ENCODE measurements at places on chromosomes 3 and 15. TPM values are rescaled to one million over a fixed set of nuclear protein-coding genes. Genes with fewer than 3 reads are reported as not detected.

DNA sequence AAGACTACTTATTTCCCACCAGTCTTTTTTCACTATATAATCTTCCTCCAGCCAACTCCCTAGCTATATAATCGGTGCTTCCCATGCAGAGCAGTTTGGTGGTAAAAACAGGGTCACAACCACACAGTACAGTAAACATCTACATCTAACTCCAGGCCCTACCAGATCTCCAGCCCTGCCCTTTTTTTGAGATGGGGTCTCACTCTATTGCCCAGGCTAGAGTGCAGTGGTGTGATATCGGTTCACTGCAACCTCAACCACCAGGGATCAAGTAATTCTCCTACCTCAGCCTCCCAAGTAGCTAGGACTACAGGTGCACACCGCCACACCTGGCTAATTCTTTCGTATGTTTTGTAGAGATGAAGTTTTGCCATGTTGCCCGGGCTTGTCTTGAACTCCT lies 49.1 kb upstream of the TLE3 start:
- DNase-seq: no peak
- no peak overlapping the region for H3K4me3 ChIP-seq
- H3K27me3 ChIP-seq: peaks cover 19% of the 10 kb centered on the region
- peaks cover 3% of the 10 kb centered on the region for H3K4me1 ChIP-seq

- H3K4me1 ChIP-seq: no peaks in the 10 kb centered on the region
- DNase-seq: no peak
- H3K4me3 ChIP-seq: no peak overlapping the region
- H3K27ac ChIP-seq: no peak overlapping the region
These were observed 253.7 kb downstream of the IL5RA start for GRCh38 chr3:2856138-2857133.

DNA sequence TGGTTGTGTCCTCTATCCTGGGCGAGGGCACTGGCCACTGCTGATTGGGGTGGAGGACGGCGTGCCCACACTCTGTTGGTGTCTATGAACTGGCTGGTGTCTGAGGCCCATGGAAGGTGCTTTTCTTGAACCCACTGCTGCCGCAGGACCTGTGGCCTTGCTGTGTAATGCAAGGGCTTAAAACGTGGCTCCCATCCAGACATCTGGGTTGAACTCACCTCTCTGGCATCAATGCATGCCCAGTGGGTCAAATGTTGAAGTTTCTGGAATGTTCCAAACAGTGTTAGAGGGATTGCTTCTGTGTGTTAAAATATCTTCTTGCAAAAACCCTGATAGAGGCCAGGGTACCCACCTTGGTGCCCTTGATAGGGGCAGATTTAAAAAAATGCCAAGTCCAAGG lies 42.6 kb downstream of the FAM3D start:
- no peaks in the 10 kb centered on the region for H3K36me3 ChIP-seq
- peaks cover 25% of the 10 kb centered on the region for H3K27me3 ChIP-seq
- no peaks in the 10 kb centered on the region for H3K4me1 ChIP-seq
- no peak overlapping the region for H3K4me3 ChIP-seq
- H3K27ac ChIP-seq: no peak overlapping the region

- no peak for DNase-seq
- no peak overlapping the region for H3K27ac ChIP-seq
- no peaks in the 10 kb centered on the region for H3K36me3 ChIP-seq
- no peak overlapping the region for H3K4me3 ChIP-seq
- no peaks in the 10 kb centered on the region for H3K27me3 ChIP-seq
These were observed 629.1 kb downstream of the MECOM start for GRCh38 chr3:169034401-169034800.

- H3K27ac ChIP-seq: no peak overlapping the region
- DNase-seq: no peak
These were observed 22.5 kb downstream of the LRRC28 start for GRCh38 chr15:99273801-99274200.

Gene LARP6
- polyA plus RNA-seq: 36.5 TPM
